Stimulated activated CD4-positive, alpha-beta T cell treated with anti-CD3 and anti-CD28 coated beads, Interleukin-2, amount 100 ng/mL, for 4 hours (primary cell): ENCODE measurements at places on chromosomes 7 and 10.

DNA sequence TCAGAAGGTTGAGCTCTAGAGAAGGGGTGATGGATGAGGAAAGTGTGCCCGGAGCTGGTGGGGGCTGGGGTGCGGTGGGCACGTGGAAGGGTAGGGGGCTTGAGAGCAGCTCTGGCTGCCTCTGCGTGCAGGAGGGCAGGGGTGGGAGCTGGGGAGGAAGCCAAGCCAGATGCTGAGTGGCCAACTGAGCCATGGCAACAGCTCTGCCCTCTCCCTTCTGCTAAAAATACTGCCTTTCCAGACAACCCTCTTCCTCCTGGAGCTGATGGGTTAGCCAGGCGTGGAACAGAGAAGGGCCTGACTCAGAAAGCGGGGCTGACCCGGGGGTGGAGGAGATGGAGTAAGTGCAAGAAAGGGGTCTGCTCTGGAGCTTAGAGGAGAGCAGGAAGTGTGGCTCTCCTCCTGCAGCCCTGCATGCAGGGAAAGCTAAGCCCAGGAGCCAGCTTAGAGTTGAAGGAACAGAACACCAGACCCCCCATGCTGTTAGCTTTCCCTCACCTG is 114.6 kb upstream of the AGK start:
- DNase-seq, result no peak

DNA sequence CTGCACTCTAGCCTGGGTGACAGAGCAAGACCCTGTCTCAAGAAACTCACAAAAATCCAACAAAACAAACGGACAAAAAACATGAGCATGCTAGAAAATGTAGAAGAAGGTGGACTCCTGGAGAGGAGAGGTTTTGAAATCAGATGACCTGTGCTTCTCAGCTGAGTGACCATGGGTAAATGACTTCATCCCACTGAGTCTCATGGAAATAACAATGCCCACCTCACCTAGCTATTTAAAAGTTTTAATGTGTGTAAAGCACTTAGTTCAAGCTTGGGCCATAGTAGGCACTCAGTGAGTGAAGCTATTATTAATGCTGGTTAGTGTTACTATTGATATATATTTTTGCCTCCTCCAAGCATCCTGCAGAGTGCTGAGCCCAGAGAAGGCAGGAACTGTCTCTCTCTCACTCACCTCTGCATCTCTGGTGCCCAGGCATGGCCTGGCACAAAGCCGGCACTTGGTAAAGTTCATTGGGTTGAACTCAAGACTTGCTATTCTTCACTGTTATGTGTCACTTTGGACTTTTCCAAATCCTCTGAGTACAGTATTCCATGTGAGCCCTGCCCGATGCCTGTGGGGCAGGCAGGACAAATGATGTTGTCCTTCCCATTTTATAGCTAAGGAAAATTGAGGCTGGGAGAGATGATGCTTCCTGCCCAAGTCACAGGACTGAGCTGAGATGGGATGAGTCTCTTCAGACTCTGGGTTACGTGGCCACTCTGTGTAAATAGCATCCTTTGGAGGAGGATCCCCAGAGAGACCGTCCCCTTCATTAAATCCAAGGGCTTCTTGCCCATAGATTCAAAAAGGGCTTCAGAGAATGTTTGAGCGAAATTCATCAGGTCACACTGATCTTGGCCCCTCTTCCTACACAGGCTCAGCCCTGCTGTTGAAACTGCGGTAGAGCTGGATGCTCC is 81.4 kb upstream of the EMX2 start:
- no peak for DNase-seq

DNA sequence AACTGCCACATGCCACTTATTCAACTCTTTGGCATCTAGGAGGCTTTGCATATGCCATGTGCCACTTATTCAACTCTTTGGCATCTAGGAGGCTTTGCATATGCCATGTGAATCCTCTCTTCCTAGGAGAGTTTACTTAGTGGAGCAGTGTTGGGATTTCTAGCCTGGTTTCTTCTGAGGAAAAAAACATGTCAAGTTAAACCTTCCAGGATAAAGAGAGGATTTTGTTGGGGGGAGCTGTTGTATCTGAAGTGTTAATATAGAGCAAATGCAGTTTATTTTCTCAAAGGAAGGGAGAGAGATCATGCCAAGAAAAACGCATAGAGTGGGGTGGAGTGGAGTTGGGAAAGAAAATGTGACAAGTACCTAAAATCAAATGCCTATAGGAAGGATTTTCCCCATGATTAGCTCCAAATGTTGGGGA is 91.5 kb downstream of the MCU start:
- no peak for DNase-seq

DNA sequence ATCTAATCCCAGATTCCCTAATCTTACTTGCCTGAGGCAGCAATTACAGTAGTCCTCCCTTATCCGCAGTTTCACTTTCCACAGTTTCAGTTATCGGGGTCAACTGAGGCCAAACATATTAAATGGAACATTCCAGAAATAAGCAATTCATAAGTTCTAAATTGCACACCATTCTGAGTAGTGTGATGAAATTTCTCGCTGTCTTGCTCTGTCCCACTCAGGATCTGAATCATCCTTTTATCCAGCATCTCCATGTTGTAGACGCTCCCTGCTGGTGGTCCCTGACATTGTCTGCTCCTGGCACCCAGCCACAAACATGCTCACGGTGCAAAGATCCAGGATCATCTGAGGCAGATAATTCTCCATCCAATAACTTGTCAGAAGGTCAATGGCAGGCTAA is 128.7 kb upstream of the CXCL12 start:
- DNase-seq, result no peak

DNA sequence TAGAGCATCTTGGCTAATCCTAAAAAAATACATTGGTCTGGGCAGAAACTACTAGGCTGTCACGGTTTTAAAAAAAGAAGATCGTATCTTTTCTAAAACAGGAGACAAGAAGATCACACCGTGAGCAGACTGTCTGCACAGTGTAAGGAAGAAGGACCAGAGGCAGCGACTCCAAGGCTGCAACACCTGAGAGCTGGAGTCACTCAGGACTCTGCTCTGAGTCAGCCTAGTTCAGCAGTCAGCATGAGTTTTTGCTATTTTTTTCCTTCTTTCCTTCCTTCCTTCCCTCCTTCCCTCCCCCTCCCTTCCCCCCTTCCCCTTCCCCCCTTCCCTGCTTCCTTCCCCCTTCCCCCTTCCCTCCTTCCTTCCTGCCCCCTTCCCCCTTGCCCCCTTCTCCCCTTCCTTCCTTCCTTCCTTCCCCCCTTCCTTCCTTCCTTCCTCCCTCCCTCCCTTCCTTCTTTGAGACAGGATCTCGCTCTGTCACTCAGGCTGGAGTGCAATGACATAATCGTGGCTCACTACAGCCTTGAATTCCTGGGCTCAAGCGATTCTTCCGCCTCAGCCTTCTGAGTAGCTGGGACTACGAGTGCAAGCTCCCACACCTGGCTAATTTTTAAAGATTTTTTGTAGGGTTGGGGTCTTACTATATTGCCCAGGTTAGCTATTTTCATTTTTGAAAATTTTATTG is 24.4 kb downstream of the BAG3 start:
- DNase-seq, result no peak

GRCh38 chr7:116576350-116577319 is 51.8 kb downstream of the CAV1 start:
- no peak for DNase-seq

- DNase-seq, result no peak
Measured at GRCh38 chr10:18297659-18298058, 157.4 kb downstream of the CACNB2 start.

GRCh38 chr10:59868696-59869593 is 37.4 kb downstream of the CCDC6 start:
- no peak for DNase-seq
